ENCODE measurements at places on chromosomes 2 and 18. TPM values are rescaled to one million over a fixed set of nuclear protein-coding genes. Genes with fewer than 3 reads are reported as not detected.

GRCh38 chr2:230668184-230668938, 44.3 kb upstream of the CAB39 start:
- H3K27me3 ChIP-seq: no peaks in the 10 kb centered on the region
- DNase-seq: no peak
- H3K4me3 ChIP-seq: no peak overlapping the region
- H3K36me3 ChIP-seq: no peaks in the 10 kb centered on the region

- DNase-seq: no peak
- no peaks in the 10 kb centered on the region for H3K27me3 ChIP-seq
- H3K36me3 ChIP-seq: no peaks in the 10 kb centered on the region
- H3K27ac ChIP-seq: no peak overlapping the region
Measured at GRCh38 chr2:169542433-169542832, 31.2 kb downstream of the FASTKD1 start.

- H3K36me3 ChIP-seq: peaks cover 88% of the 10 kb centered on the region
- no peaks in the 10 kb centered on the region for H3K4me1 ChIP-seq
- H3K27ac ChIP-seq: no peak overlapping the region
- H3K4me3 ChIP-seq: no peak overlapping the region
- DNase-seq: peak; percentile 25
Measured at GRCh38 chr2:237752761-237753165, 45.8 kb upstream of the RBM44 start.

- no peak overlapping the region for H3K4me3 ChIP-seq
- no peak for DNase-seq
- H3K4me1 ChIP-seq: no peaks in the 10 kb centered on the region
- no peaks in the 10 kb centered on the region for H3K27me3 ChIP-seq
- no peak overlapping the region for H3K27ac ChIP-seq
- H3K36me3 ChIP-seq: no peaks in the 10 kb centered on the region
Measured at GRCh38 chr2:162075689-162076132, 1.7 kb upstream of the DPP4 start.

DNA sequence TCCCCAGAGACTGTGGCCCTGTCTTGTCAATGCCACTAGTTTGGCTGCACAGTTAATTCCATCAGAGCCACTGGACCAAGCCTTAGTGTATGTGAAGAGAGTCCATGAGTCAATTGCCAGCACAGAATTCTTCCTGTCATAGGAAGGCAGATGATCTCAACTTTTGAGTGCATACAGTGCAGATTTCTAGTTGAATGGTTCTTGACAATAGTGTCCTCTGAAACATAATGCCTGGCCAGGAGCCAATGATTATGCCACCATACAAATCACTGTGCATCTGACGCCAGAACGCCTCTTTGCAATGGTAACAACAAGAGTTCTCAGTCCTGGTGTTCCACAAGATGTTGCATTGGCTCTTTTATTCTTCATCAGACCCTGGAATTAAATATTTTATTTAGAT, 7.1 kb downstream of the NEUROD1 start:
- no peaks in the 10 kb centered on the region for H3K4me1 ChIP-seq
- H3K27me3 ChIP-seq: no peaks in the 10 kb centered on the region
- H3K36me3 ChIP-seq: no peaks in the 10 kb centered on the region
- no peak overlapping the region for H3K4me3 ChIP-seq
- no peak overlapping the region for H3K27ac ChIP-seq
- DNase-seq: no peak

DNA sequence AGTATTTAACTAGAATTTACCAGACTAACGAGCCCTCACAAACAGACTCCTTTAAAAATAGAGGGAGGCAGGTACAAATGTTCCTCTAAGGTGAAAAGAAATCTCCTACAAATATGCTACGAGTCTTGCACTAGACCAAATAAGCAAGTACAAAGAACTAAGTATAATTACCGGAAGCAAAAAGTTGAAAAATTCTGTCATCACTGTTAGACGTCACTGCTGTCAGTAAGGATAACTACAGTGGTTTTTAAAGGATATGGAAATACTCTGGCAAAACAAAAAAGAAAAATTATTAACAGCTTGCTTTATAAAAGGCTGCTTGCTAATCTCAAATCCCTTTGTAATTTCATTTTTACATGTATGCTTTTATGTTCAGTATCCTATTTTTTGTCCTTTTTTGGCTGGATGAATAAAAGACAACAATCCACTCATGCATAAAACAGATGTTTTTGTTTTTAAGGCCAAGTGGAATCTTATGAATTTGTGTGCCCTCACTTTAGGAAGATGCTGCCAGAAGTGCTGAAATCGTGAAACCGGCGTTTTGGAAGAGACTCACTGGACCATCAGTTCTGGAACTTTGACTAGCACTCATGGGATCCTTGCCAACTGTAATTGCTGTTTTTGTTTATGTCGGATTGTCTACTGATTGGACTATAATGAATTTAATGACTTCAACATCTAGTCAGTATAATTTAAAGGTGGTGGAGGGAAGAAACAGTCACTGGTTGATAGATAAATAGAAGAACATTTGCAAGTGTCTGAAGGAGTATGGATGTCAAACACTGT, 6.7 kb downstream of the ZNF521 start:
- H3K36me3 ChIP-seq: no peaks in the 10 kb centered on the region
- H3K27me3 ChIP-seq: peaks cover 4% of the 10 kb centered on the region
- no peak for DNase-seq

GRB14 gene
- 1.1 TPM for total RNA-seq

ABHD1 gene
- total RNA-seq: not detected

TYMS gene
- 0.53 TPM for total RNA-seq

LYPD6 gene
- 1.8 TPM for total RNA-seq
